Fibroblast of skin of abdomen (primary cell): ENCODE measurements at places on chromosomes 12 and 14.

GRCh38 chr14:54489318-54489683 is 521 bp upstream of the GMFB start:
- no peak for DNase-seq

- no peak for DNase-seq
Observed at GRCh38 chr12:114780746-114781399, 96.9 kb upstream of the TBX3 start.

GRCh38 chr14:101635749-101636560 is 74.7 kb downstream of the DIO3 start:
- no peak for DNase-seq

DNA sequence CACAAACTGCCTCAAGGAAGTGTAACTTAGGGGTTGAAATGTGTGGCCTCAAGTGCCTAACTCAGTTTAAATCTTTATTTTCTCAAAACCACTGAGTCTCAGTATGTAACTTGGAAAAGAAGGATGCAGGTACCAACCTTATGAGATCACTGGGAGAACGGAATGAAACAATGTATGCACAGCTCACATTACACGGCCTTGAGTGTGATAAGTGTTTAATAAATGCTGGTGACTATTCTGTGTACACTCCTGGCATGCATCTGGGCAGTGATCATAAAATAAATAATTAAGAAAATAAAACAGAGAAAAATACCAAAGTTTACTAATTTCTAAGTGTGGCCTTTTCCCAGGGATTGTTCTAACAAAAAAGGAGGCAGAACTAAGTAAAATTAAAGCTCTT is 974.5 kb upstream of the FLRT2 start:
- no peak for DNase-seq

DNA sequence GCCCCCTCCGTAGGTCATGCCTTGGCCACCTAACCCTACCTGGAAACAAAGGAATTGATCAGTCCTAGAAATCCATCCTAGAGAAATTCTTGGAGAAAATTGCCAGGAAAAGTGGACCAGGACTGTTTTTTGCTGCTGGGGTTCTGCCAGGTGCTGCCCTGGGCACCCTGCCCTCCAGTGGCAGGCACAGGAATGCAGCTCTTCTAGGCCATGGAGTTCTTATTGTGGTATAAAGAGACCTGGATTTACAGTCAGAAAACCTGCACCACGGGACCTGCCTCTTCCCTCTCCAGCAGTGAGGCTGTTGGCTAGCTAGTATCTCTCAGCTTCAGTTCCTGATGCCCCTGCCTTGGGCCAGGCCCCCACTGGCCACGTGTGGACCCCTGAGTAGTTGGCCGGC is 59.7 kb downstream of the SLC24A4 start:
- DNase-seq: no peak

- no peak for DNase-seq
Observed at GRCh38 chr14:69114763-69115162, 38.2 kb downstream of the DCAF5 start.

DNA sequence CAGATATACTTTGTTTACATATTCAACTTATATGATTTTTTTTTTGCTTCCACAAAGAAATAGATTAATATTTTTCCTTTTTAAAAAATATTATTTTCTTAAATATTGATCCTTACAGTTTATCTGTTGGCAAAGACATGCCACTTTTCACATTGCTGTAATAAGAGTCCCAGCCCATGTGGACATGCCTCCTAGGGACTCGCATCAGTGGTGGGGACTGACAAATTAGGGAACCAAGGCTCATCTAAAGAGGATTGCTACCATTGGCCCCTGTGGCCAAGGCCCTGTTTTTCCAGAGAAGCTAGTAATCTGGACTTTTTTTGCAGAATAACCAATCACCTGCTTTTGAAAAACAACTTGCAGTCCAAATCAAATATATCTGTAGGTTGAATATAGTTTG is 27.8 kb upstream of the BMAL2 start:
- no peak for DNase-seq

- no peak for DNase-seq
Observed at GRCh38 chr12:79775355-79776027, 84.7 kb upstream of the PAWR start.

GRCh38 chr14:104881369-104881979 is 16.4 kb downstream of the CEP170B start:
- no peak for DNase-seq

GRCh38 chr12:113291586-113291985 is 43.3 kb downstream of the SLC8B1 start:
- DNase-seq: no peak

GRCh38 chr14:90153429-90153828 is 91.6 kb downstream of the KCNK13 start:
- no peak for DNase-seq

DNA sequence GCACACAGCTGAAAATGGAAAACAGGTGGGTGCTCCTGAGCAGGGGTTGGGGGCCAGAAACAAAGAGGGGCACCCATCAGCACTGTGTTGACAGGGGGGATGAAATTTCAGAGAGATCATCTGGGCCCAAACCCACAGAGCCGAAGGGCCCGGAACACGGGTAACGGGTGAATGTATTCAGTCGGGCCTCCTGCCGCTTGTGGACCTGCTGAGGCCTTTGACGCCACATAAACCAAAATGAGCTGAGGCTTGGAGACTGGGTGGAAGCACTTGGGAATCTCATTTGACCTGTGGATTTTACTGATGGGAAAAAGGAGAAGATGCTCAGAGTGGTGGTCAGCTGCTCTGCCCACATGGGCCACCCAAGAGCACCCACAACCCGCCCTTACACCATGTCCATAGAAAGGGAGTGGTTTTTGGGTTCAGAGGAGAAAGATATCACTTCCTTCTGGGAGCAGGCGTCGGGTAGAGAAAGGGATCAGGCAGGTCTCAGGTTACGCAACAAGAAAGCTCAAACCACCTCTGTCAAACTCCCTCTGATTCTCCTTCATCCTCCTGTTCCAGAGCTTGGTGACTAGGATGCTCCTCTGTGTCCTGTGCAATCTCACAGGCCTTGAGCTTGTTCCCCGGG is 106.8 kb upstream of the BCL2L14 start:
- no peak for DNase-seq

DNA sequence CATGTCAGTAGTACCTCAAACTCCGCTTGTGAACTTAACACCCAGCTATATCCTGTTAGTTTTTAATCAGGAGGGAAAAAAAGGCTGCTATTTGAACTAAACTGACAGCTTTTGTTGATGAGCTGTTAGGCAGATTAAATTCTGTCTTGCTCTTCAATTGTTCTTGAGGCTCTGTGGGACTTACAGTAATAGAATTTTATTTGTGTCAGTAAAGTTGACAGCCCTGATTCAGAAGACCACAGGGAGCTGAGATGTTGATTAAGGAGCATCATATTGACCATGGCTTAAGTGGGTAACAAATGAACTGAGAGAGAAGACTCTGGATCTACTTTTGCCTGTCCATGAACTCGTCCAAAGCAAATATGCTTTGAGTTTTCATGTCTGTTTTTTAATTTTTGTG is 622.9 kb downstream of the DIO2 start:
- DNase-seq: no peak

GRCh38 chr12:100213016-100213891 is 12.6 kb downstream of the ACTR6 start:
- no peak for DNase-seq

- no peak for DNase-seq
Observed at GRCh38 chr12:100437038-100437841, 36.4 kb upstream of the NR1H4 start.

DNA sequence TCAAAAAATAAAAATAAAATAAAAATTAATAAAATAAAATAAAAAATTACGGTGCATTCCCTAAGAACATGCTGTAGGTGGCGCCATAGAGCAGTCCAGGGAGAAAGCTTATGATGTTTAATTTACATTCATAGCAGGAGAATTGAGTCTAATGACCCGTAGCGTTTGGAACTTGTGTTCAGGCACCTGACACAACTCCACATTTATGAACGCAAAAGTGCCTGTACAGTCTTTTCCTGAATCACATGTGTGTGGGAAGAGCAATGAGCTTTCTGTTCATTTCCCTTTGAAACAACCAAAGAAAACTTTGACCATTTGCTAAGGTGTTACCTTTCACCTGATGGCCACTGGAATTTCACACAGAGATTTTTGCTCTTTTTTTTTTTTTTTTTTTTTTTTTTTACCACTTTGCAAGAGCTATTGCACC is 60.6 kb upstream of the KCNA1 start:
- DNase-seq: peak; percentile 27

GRCh38 chr14:75811872-75812499 is 150.9 kb downstream of the TTLL5 start:
- no peak for DNase-seq

- DNase-seq: peak; percentile 97
Observed at GRCh38 chr14:99274346-99275221, 2.6 kb upstream of the BCL11B start.

DNA sequence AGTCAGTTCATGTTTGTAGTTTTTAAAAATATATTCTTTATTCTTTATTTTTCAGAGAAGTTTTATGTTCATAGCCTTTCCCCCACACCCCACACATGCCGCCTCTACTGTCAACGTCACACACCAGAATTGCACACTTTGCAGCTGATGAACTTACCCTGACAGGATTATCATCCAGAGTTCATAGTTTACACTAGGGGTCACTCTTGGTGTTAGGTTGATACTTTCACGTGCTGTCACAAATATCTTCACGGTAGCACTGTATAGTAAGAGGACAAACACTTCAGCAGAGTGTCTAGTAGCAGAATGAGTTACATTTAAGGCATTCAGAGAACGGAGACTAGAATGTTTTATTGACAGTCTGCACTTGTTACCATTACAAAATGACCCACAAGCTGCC is 5.1 kb downstream of the DPPA3 start:
- DNase-seq: peak; percentile 6

DNA sequence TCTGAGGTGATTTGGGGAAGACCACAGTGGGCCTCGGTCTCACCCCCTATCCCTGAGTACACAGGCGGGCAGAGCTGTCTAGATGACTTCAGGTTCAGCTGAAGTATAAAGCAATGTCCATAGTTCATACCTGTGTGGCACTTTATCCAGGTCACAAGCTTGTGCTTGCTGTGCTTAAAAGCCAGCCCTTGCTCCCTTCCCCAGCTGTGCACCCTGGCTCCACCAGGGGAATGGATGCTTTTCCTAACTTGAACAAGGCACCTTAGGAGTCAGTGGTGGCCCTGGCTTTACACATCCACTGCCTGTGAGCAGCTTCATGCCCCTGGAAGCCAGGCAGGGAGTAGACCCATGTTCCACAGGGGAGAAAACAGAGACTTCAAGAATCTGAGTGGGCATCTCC is 5.5 kb downstream of the CARMIL3 start:
- no peak for DNase-seq

GRCh38 chr12:49487605-49488004 is 51.2 kb upstream of the KCNH3 start:
- no peak for DNase-seq

- peak; percentile 5 for DNase-seq
Observed at GRCh38 chr14:59964251-59965007, 44.5 kb downstream of the LRRC9 start.

GRCh38 chr14:56949828-56950227 is 139.5 kb upstream of the OTX2 start:
- DNase-seq: no peak
